Foreskin fibroblast (primary cell): ENCODE measurements at places on chromosomes 12 and 14.

DNA sequence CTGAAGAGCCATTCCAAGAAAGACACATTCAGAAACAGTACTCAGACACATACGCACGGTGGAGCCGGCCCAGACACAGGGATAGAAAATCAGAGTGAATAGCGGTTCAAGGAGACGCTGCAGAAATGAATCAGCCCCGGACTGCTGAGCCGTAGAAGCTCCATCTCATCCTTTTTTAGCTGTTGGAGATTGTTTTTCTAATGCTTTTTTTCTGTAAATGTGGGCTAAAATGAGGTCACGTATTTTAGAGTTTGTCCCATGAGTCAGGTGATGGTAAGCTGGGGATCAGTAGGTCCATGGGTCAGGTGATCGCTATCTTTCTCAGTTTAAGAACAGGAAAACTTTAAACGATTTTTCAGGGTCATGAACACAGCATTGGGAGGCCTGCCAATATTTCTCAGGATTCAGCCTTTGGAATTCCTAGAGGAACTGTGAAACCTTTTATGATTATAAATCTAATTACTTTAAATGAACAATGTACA, 202.4 kb downstream of the ITPR2 start:
- DNase-seq = peak; percentile 61

- DNase-seq = no peak
These were observed 34.6 kb downstream of the ZFP36L1 start for GRCh38 chr14:68758301-68758700.

GRCh38 chr14:94203473-94204210, 29.5 kb downstream of the PPP4R4 start:
- no peak for DNase-seq

- DNase-seq = no peak
These were observed 8.6 kb downstream of the RAN start for GRCh38 chr12:130880411-130880885.

DNA sequence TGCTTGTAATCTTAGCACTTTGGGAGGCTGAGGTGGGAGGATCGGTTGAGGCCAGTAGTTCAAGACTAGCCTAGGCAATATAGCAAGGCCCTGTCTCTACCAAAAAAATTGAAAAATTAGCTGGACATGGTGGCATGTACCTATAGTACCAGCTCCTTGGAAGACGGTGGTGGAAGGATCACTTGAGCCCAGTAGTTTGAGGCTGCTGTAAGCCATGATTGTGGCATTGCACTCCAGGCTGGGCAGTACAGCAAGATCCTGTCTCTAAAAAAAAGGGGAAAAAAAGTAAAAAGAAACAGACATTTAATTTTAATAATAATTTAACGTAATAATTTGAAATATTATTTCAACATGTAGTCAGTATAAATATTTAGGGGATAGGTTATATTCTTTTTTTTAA, 16.1 kb downstream of the MON2 start:
- no peak for DNase-seq

DNA sequence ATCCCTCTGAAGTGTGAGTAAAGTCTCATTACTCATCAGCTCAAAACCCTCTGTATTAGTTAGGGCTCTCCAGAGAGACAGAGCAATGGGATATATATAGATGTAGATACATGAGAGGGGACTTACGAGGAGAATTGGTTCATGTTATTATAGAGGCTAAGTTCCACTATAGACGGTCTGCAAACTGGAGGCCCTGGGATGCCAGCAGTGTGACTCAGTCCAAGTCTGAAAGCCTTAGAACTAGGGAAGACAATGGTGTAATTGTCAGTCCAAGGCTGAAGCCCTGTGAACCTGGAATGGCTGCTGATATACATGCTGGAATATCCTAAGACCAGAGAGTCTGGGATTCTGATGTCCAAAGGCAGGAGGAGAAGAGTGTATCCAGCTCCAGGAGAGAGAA, 57.3 kb upstream of the CEP83 start:
- DNase-seq = peak; percentile 9

DNA sequence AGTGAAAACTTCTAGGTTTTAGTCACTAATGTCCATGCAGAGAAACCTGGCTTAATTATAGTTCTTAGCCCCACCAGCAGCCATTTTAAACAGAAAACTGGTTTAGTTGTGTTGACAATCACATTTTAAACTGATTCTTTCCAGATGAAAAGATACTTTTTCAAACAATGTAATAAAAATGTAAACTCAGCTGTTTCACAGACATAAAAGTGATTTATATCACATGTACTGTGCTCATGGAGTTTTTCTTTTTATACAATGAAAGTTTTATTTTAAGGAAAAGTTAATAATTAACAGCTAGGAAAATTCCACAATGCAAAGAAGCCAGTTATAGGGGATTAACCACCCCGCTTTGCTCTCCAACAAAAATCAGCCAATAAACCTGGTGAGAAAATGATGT, 129.7 kb downstream of the PAX9 start:
- no peak for DNase-seq

- DNase-seq = peak; percentile 18
These were observed 21.0 kb downstream of the RPGRIP1 start for GRCh38 chr14:21300892-21301291.

DNA sequence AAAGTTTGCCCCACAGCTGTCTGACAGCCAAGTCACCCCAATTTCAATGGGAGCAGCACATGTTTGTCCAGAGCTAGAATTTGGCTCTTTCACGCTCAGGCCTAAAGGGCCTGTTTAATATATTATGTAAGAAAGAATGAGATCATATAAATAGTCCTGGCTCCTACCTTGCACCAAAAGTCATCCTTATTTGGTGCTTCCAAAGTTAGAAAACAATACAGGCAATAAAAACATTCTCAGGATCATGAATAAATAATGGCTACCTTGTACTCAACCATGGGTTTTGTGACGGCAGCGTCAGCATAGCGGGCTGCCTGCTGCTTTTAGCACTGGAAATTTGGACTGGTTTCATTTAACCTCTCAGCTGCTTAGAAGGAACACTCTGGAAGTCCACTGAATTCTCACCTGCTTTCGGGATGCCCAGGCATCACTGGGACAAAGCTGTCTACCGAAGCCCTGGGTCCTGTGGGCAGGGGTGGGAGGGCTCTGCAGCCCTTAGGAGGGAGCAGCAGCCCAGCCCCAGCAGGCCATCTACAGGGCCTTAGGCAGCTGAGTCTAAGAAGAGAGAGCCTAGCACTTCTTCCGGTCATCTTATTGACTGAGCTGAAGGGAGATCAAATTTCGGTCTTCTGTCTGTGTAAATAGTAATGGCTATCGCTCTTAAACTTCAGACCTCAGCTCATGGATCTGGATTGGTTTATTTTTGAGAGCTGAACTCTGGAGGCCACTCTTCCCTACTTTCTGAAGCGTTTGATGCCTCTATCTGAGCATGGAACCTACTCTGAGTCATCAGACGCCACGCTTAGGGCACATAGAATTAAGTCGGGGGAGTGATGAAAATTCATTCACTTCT, 106.5 kb downstream of the SAMD4A start:
- DNase-seq = no peak

GRCh38 chr14:24179294-24179960, 7.5 kb downstream of the REC8 start:
- DNase-seq = no peak
